ENCODE measurements at places on chromosomes 6 and 20.

GRCh38 chr6:40585651-40586269, 1.4 kb downstream of the LRFN2 start:
- DNase-seq = no peak

DNA sequence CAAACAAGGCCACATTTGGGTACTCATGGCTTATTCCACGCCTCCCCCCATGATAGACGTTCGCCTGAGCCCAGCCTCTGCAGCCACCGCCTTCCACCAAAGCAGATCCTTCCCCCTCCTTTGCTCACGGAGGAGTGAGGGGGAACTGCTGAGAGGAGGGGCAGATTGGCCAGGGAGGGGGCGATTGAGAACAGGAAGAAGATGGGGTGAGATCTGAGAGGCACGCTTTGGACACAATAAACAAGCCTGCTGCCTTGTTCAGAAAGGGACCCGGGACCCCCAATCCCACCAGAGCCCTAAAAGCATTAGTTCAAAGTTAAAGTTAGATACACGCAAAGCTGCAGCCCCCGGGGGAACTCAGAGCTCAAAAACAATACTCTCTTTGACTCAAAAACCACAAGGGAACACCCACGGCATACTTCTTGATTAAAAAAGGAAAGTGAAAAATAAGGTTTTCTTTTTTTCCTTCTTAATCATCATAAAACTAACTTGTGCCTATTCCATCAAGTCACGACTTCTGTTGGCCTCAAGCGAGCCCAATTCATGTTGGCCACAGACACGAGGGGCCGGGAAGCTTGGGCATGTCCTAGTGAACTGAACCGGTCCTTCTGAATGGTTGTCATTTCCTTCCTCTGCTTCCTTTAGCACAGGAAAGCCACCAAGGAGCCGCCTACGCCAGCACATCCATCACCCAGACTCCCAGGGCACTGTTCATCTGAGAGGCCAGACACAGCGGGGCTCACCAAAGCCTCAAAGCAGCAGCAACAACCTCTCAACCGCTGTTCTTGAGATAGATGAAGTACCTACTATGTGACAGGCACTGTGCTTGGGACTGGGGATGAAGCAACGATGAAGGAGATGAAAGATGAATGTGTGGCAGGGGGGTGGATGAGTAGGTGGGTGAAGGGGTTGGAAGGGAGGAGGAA, 44.7 kb downstream of the NFATC2 start:
- DNase-seq = no peak

GRCh38 chr6:1202201-1202600, 109.7 kb upstream of the FOXQ1 start:
- no peak for DNase-seq

GRCh38 chr6:20707870-20708269, 173.6 kb downstream of the CDKAL1 start:
- no peak for DNase-seq

GRCh38 chr20:4434681-4435080, 287.0 kb upstream of the PRND start:
- DNase-seq = no peak

DNA sequence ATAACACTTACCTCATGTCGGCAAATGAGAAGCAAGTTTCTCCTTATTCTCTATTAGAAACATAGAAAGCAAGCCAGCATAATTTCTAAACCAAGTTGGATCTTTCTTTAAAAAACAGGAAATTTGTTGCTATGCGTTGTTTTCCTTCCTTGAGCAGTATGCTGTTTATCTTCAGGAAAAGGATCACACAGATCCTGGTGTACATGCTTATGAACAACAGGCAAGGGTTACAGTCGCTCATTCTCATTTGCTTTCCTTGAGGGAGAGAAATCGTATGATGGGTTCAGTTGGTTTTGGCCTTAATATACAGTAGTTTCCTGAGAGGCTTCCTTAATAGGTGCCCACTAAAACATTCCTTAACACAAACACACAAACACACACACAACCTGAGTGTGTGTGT, 118.8 kb downstream of the FYN start:
- no peak for DNase-seq

DNA sequence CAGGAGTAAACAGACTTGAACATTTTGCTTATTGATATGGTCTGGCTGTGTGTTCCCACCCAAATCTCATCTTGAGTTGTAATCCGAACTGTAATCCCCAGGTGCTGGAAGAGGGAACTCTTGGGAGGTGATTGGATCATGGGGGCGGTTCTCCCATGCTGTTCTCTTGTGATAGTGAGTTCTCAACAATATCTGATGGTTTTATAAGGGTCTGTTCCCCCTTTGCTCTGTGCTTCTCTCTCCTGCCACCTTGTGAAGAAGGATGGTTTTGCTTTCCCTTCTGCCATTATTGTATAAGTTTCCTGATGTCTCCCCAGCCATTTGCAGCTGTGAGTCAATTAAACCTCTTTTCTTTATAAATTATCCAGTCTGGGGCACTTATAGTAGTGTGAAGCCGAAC, 40.0 kb downstream of the MYLIP start:
- peak; percentile 40 for DNase-seq

GRCh38 chr20:42530855-42531448, 658.8 kb downstream of the PTPRT start:
- DNase-seq = peak; percentile 3

DNA sequence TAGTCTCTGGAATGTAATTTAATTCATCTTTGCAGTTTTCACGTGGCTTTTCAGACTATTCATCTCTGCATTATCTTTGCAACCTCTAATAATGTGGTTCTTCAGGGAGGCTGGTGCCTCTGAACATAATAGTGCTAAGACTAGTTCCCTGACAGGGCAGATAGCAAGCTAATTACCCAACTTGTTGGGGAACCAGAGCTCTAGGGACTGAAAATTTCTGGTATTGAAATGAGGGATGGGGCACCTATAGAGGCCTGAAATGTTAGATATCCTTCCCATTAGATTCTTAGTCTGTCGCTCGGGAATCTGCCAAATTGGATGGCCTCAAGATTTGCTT, 693.6 kb upstream of the MAP3K7 start:
- DNase-seq = no peak

DNA sequence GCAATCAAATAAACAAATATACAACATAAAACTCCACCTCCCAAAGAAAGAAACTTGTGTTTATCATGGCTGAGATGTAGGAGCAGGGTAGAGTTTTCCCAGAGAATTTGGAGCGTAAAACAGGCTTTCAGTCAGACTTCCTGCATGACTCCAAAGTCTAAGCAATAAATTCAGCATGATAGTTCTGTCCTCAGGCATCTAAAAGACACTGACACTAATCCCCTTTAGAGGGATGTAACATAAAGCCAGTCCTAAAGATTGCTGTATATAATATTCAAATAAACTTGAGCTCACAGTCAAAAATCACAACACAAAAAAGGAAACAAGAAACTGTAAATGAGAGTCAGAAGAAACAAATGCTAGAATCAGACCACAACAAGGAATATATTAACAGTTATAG, 234.4 kb downstream of the CENPW start:
- DNase-seq = no peak

DNA sequence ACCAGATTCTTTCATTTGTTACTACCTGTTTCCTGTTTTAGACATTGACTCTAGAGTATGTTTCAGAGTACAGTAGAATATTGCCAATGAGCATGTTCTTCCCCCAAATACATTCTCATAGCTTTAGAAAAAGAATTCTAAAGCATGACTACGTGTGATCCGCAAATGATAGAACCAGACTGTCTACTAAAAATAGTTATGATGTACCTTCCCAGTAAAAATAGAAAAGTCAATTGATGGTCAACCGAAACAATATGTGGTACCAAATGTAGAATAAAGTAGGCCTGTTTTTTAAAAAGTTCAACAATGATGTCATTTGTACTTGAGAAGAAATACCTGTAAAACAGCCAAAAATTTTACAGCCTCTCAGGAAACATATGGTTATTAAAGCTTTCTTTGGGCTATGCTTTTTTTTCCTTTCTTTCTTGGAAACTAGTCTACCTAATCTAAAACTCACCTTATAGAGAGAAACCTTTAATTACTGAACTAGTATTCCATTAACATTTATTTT, 130.1 kb upstream of the MTHFD1L start:
- no peak for DNase-seq

DNA sequence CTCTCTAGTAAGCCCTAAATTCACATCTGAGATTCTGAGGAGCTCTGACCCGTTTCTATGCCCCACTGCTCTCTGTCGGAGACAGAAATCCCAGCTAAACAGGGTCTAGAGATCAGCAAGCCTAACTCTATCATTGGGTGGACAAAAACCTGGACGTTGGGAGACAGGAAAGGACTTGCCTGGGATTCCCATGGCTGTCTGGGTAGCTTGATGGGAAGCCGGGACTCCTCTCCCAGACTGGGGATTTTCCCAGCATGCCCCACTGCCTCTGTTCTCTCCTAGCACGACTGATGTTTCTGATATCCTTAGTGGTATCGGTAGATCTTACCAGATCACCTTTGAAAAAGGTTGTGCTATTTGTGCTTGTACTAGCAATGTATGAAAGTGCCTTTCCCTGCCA, 22.9 kb downstream of the DUSP22 start:
- DNase-seq = no peak

DNA sequence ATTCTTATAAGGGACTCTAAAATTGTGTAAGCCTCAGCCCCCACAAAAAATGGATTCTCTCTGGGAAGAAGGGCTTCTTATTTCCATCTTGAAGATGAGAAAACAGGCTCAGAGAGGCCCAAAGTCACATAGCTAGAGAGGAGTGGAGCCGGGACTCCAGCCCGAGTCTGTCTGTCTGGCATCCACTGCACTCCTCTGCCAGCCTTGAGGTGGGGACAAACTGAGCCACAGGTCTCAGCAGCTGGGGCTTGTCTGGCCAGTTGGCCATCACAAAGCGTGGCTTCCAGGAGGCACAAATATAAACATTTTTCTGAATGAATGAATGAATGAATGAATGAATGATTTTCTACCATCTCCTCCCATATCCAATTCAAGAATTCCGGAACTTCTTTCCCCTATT, 42.9 kb upstream of the EYA2 start:
- DNase-seq = no peak

GRCh38 chr20:57089699-57090144, 176.7 kb downstream of the BMP7 start:
- peak; percentile 33 for DNase-seq

DNA sequence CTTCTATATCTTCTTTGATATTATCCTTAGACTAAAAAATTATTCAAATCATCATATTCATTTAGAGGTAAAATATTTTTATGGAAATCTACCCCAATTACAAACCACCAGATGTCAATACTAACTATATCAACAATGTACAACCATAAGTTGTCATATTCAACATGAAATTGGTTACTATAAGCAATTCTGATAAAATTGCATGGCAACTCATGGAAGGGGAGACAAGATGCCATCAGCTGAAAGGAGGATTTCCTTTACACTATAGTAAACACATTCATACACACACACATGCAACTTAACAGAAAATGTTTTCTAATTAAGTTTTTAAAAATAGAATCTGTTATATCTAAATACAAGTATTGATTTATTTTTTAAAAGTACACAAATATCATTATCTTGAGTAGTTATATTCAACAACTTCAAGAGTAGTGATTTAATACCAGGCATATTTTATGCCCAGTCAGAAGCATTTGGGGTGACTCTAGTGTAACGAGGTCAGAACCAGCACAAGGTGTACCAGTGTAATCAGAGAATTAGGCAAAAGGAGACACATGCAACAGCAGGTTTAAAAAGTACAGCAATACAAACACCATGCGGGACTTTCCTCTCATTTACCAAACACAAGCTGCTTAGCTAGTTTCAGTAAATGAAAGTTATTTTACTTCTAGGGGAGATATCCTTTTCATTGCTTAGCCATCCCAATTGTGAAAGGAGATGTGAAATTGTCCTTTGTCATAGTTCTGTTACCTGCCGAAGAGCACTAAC, 1.0 kb downstream of the FILIP1 start:
- no peak for DNase-seq

- DNase-seq = no peak
Measured at GRCh38 chr6:142374091-142374770, 72.4 kb downstream of the ADGRG6 start.

DNA sequence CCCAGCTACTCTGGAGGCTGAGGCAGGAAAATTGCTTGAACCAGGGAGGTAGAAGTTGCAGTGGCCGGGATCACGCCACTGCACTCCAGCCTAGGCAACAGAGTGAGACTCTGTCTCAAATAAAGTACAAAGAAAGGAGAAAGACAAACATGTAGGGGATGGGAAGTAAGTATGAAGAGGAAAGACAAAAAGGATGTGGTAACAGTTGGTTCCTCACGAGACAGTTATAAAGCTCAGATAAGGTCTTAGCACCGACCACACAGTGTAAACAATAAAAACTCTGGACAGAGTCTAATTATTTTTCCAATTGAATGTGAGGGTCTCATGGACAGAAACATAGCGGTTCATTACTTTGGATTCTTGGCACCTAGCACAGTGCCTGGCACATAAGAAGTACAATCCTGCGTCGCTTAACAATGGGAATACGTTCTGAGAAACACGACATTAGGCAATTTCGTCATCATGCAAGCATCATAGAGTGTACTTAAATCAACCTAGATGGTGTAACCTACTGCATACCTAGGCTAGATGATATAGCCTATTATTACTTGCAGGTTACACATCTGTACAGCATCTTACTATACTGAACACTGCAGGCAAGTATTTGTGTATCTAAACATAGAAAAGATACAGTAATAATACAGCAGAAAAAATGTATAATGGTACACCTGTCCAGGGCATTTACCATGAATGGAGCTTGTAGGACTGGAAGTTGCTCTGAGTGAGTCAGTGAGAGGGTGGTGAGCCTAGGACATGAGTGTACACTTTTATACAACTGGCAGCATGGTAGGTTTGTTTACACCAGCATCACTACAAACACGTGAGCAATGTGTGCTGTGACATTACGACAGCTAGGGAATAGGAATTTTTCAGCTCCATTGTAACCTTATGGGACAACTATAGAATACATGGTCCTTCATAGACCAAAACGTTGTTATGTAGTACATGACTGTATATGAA, 38.2 kb downstream of the MBOAT1 start:
- no peak for DNase-seq

- no peak for DNase-seq
Measured at GRCh38 chr6:133165235-133165634, 75.9 kb upstream of the EYA4 start.

- no peak for DNase-seq
Measured at GRCh38 chr6:107355659-107356058, 103.7 kb downstream of the PDSS2 start.

- no peak for DNase-seq
Measured at GRCh38 chr6:39294133-39294532, 20.1 kb downstream of the KCNK17 start.

Measured in HT1080 (cell line).